Uterine smooth muscle cell (primary cell): ENCODE measurements at places on chromosomes 5 and 9. TPM values are rescaled to one million over a fixed set of nuclear protein-coding genes. Genes with fewer than 3 reads are reported as not detected.

PDE8B gene
- 0.22 and 0.25 TPM in 2 replicates for total RNA-seq

DBH gene
- not detected in 2 replicates for total RNA-seq

PRDM9 gene
- total RNA-seq = not detected in 2 replicates

EXOC3 gene
- total RNA-seq = 47.7 and 48.8 TPM in 2 replicates

KCNV2 gene
- not detected in 2 replicates for total RNA-seq

CFAP90 gene
- under 0.01 TPM in 1 of 2 replicates, not detected in the other for total RNA-seq

ZNF782 gene
- 3.3 and 3.4 TPM in 2 replicates for total RNA-seq

BARHL1 gene
- not detected in 2 replicates for total RNA-seq

HTR4 gene
- total RNA-seq = not detected in 2 replicates

COMMD10 gene
- 36.4 and 44.0 TPM in 2 replicates for total RNA-seq

FEM1C gene
- 25.7 and 27.9 TPM in 2 replicates for total RNA-seq

ACOT12 gene
- total RNA-seq = 0.37 and 0.89 TPM in 2 replicates

FABP6 gene
- total RNA-seq = not detected in 2 replicates

KIAA1191 gene
- total RNA-seq = 65.5 and 68.2 TPM in 2 replicates

SPINK4 gene
- total RNA-seq = not detected in 2 replicates

AMBP gene
- total RNA-seq = not detected in 2 replicates

PTGDS gene
- 1.2 and 40.7 TPM in 2 replicates for total RNA-seq

TOPORS gene
- 38.2 and 45.7 TPM in 2 replicates for total RNA-seq

SLC6A19 gene
- total RNA-seq = not detected in 2 replicates

GMCL2 gene
- not detected in 2 replicates for total RNA-seq

HCN1 gene
- total RNA-seq = under 0.01 TPM in 1 of 2 replicates, not detected in the other

HARS2 gene
- total RNA-seq = 38.0 and 38.8 TPM in 2 replicates

SLC9A3 gene
- 0.75 and 1.2 TPM in 2 replicates for total RNA-seq

INSYN2B gene
- 11.2 and 15.3 TPM in 2 replicates for total RNA-seq

TEX48 gene
- total RNA-seq = not detected in 2 replicates

SPATA31C1 gene
- not detected in 2 replicates for total RNA-seq

MOB3B gene
- 0.12 and 0.33 TPM in 2 replicates for total RNA-seq

SPAG8 gene
- total RNA-seq = 0.75 and 1.3 TPM in 2 replicates

PLGRKT gene
- 23.6 and 34.0 TPM in 2 replicates for total RNA-seq

PPP2R2B gene
- 0.87 and 1.3 TPM in 2 replicates for total RNA-seq

ABHD17B gene
- total RNA-seq = 26.2 and 37.0 TPM in 2 replicates

TSSK1B gene
- total RNA-seq = 0.11 and 0.12 TPM in 2 replicates

AHRR gene
- total RNA-seq = 26.7 and 28.0 TPM in 2 replicates

PLAA gene
- 46.0 and 58.8 TPM in 2 replicates for total RNA-seq

GABRP gene
- total RNA-seq = not detected in 2 replicates

PCDHGA10 gene
- total RNA-seq = 4.9 and 5.2 TPM in 2 replicates

JAK2 gene
- 12.2 and 14.7 TPM in 2 replicates for total RNA-seq

C9orf50 gene
- total RNA-seq = 0.12 TPM in 1 of 2 replicates, not detected in the other

GABRA6 gene
- not detected in 2 replicates for total RNA-seq

IFNA21 gene
- not detected in 2 replicates for total RNA-seq

CARD6 gene
- total RNA-seq = 5.9 and 7.4 TPM in 2 replicates

CARTPT gene
- total RNA-seq = not detected in 2 replicates

CCDC112 gene
- 10.1 and 13.2 TPM in 2 replicates for total RNA-seq

SLC30A5 gene
- 66.1 and 78.7 TPM in 2 replicates for total RNA-seq

SPATA31A3 gene
- total RNA-seq = not detected in 2 replicates

SLC34A1 gene
- total RNA-seq = not detected in 2 replicates

SLC23A1 gene
- total RNA-seq = not detected in 2 replicates

UNC13B gene
- 20.7 and 28.2 TPM in 2 replicates for total RNA-seq

PTPDC1 gene
- total RNA-seq = 12.8 and 13.2 TPM in 2 replicates

CDC20B gene
- under 0.01 and 0.22 TPM in 2 replicates for total RNA-seq

CMBL gene
- total RNA-seq = 8.7 and 14.0 TPM in 2 replicates

PCDHAC1 gene
- 0.11 and 0.25 TPM in 2 replicates for total RNA-seq

PROB1 gene
- total RNA-seq = 0.87 and 1.00 TPM in 2 replicates

HRH2 gene
- not detected in 2 replicates for total RNA-seq
